ENCODE measurements at places on chromosomes 11 and 22.

- no peak for DNase-seq
These were observed 1.9 kb downstream of the PATL1 start for GRCh38 chr11:59666969-59667368.

DNA sequence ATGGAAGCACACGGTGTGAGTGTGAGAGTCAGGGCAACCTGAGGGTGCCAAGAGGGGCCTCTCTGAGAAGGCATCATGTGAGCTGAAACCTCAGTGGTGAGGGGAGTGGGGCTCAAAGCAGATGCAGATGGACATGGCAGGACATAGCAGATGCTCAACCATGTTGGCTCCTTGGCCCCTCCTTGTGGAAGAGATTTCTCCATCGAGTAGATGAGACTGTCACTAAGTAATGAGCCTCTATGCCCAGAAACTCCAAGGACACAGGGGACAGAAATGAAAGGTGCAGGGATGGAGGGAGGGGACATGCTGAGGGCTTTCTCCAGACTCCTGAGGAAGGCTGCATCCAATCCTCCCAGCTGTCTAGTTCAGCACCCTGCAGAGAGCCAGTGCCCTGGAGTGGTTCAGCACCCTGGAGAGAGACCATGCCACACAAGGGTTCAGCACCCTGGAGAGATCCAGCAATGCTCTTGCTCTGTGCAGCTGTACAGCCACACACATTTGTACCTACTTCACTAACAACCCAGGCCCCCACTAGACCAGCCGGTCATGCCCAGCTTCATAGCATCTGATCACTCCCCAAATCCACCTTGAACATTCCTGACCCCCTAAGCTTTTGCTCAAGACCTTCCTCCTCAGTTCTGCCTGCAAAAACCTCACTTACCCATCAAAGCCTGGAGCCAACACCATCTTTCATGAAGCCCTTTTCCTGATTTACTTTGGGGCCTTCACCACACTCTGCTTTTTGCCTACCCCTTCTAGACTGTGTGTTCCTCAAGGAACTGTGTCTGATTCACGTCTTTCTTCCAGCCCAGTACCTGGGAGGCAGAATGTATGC is 252.0 kb downstream of the CTTN start:
- DNase-seq, result peak; percentile 36

GRCh38 chr11:33689501-33689900 is 11.1 kb downstream of the C11orf91 start:
- no peak for DNase-seq

DNA sequence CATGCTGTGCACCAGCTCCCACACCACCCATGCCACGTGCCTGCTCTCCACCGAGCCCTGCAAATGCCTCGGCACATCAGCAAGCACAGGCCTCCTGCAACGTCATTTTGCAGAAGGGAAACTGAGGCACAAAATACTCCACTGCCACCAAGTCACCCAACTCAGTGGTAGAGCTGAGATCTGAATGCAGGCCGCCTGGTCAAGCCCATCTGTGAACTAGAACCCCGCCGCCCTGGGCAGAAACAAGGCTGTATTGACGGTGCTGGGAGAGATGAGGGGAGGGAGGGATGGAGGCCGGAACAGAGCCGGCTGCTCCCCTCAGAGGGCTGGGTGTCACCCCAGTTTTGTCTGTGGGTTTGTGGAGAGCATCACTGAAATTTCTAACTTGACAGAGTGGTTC is 81.4 kb downstream of the CDKN1C start:
- no peak for DNase-seq

- DNase-seq, result no peak
These were observed 52.2 kb upstream of the CARS1 start for GRCh38 chr11:3109434-3109833.

DNA sequence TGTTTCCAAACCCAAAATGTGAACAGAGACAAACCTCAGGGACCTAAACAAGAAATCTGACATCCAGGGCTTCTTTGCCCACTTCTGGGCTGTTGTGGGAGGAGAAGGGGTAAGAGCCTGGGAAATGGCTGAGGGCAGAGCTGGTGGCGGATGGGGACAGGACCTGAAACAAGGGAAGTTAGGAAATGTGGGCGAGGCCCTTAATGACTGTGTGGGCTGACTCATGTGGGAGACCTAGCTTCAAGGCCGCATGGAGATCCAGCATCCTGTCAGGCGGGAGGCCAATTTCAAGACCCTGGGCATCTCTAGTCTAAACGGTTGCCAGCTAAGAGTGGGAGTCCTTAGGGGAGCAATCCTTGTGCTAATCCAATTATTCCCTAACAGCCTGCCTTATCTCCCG is 2.1 kb upstream of the OAF start:
- no peak for DNase-seq

GRCh38 chr11:127110542-127110941 is 110.0 kb upstream of the KIRREL3 start:
- no peak for DNase-seq

DNA sequence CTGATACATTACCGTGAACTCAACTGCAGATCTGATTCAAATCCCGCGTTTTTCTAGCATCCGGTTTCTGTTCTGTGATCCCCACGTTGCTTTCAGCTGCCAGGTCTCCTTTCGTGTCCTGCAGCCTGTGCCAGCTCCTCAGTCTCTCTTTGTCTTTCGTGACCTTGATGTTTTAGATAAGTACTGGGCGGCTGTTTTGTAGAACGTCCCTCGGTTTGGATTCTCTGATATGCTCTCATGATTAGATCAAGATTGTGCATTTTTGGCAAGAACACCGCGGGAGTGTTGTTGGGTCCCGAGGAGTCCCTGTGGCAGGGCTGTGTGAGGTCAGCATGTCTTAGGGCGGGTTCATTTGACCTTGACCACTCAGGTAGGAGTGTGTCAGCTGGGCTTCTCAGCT is 38.6 kb downstream of the KCNQ1 start:
- no peak for DNase-seq

DNA sequence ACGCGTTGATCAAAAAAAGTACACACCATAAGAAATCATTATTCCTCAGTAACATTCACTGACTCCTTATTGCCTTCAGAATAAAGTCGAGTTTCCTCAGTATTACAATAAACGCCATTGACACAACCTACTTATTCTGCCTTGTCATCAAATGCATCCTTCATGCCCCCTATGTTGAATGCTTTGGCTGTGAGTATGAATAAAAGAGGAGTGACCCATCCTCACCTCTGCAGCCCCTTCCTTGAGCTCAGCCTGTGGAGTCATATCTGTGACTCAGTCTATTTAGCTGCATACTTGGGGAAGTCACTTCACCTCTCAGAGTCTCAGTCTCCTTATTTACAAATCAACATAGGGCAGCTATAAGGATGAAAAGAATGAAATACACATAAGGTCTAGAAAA is 65.1 kb downstream of the USP35 start:
- DNase-seq, result no peak

GRCh38 chr11:8914661-8915018 is 3.7 kb downstream of the AKIP1 start:
- DNase-seq, result no peak

DNA sequence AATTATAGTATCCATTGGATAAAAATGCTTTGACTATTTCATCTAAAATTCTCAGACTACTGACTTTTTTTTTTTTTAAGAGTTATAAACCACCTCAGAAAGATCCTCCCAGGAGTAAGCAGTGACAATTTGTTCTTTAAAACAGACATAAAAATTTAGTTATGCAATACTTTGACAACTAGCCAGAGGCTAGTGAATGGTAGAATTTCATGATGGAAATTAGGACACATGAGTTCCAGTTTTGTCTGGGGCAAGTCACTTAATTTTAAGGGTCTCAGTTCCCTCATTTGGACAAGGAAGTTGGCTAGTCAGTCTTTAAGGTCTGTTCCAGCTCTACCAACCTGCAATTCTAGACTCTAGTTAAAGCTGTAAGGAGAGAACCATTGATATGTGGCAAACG is 2.9 kb downstream of the IL18 start:
- no peak for DNase-seq

- DNase-seq, result no peak
These were observed 19.0 kb downstream of the POLD3 start for GRCh38 chr11:74611369-74611861.

DNA sequence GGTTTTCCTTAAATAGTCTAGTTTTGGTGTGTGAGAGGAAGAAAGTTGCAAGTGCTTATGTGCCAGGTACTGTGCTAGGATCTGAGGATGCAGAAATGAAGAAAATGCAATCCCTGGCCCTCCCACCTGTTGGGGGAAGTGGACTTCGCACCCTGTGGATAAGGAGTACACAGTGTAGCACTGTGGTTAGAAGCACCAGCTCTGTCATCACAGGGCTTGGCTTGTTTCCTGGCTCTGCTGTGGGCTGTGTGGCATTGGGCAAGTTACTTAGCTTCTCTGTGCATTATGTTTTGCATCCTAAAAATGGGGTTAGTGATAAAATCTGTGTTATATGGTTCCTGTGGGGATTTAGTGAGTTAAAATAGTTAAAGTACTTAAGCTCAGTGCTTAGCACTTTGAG is 68.2 kb downstream of the ENDOD1 start:
- no peak for DNase-seq

GRCh38 chr22:44396727-44397722 is 84.3 kb upstream of the SHISAL1 start:
- no peak for DNase-seq

- no peak for DNase-seq
These were observed 183 bp upstream of the ABCG4 start for GRCh38 chr11:119148720-119149017.

DNA sequence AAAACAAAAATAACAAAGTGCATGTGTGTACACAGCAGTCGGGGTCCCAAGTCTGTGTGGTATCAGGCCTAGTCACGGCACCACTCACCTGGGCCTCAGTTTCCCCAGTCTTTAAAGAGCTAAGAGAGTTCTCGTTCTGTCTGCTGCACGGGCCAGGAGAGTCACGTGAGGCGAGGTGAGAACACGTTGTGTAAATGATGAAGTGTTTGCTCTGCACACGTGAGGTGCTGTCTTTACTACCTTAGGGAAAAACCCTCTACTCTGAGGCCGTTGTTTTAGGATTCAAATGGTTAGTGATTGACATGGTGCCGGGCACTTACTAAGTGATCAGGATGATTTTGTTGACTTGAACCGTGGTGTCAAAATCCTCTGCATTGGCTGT is 86.5 kb upstream of the PPARA start:
- DNase-seq, result no peak

DNA sequence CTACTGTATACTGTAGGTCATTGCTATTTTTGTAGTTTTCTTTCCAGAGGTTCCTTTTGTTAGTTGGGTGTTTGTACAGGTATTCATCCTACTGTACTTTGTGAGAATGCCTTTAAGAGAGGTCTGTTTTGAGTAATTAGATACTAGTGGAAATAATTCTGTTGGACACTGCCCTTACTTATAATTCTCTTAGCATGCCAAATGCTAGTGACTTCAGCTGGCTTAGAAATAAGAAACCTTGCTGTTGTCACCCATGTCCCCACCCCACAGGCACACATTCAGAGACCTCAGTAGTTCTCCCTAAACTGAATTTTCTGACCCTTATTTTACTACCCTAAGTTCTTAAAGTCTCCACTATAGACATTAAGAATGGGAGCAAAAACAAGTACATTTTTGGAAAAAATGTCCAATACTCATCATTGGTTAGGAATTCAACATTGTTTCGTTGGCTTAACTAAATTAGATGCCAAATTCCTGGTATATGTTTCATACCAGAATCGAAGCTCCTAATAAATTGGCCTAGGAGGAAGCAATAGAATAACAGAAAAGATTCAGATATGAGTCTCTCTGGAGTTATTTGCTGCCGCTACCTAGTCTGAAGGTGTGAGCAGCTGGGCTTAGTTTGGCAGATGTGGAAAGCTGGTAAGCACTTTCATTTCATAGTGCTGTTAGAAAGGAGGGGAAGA is 28.4 kb downstream of the ZNF143 start:
- no peak for DNase-seq

DNA sequence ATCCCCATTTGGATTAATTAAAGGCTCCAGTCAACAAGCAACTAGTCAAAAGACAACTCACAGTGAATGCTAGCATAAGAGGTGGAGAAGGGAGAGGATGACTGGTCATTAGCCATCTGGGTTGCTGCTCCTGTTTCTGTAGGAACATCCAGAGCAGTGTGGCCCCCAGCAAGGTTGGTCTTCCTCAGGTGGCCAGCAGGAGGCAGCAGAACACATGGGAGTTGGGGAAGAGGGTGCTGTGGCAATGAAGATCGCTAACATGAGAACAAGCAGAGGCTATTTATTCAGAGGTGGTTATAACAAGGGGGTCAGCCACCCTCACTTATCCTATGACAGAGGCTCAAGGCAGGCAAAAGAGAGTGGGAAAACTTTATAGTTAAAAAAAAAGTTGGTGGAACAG is 21.3 kb downstream of the IZUMO1R start:
- peak; percentile 28 for DNase-seq

- DNase-seq, result no peak
These were observed 25.8 kb downstream of the TNRC6B start for GRCh38 chr22:40203572-40203971.

Measured in stimulated activated CD4-positive, alpha-beta T cell treated with anti-CD3 and anti-CD28 coated beads, Interleukin-4, amount 100 ng/mL, for 48 hours (primary cell).